ENCODE measurements at places on chromosomes 5 and 9.

DNA sequence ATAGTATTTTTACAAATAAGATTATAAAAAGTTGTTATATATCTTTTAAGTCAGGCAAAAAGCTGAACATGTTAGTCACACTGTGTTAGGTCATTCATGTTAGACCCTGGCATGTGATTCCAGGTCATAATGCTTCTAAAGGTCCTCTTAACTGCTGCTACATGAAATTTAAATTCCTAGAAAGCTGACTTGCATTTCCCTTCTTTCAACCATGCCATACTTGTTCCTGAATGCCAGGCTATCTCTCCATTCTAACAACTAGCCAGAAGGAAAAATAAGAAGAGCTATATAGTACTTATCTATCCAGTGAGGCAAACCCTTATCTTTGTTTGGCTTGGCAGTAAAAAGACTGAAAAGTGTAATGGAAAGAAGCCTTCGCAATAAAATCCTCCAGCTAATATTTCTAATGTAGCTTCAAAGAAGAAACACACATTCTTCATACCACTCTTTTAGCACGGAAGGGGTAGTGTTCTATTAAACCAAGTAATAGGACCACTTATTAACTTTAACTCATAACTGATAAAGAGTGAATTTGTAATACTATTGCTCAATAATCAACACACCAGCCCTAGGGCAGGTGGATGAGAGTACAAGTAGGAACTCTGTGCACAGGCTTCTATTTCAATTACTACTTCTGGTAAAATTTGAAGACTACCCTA is 310.2 kb downstream of the PDE4D start:
- no peak for DNase-seq

- DNase-seq: no peak
Measured at GRCh38 chr5:180391276-180391675, 38.1 kb upstream of the GFPT2 start.

DNA sequence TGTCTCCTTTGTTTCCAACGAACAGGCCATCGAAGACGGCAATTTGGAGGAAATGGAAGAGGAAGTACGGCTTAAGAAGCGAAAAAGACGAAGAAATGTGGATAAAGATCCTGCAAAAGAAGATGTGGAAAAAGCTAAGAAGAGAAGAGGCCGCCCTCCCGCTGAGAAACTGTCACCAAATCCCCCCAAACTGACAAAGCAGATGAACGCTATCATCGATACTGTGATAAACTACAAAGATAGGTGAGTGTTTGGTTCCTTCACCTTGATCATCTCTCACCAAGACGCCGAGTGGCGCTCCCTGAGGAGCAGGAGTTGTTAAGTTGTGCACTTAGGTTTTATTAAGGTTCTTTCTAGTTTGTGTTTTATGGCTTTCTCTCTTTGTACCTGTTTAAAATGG is 146.5 kb downstream of the SMARCA2 start:
- no peak for DNase-seq

DNA sequence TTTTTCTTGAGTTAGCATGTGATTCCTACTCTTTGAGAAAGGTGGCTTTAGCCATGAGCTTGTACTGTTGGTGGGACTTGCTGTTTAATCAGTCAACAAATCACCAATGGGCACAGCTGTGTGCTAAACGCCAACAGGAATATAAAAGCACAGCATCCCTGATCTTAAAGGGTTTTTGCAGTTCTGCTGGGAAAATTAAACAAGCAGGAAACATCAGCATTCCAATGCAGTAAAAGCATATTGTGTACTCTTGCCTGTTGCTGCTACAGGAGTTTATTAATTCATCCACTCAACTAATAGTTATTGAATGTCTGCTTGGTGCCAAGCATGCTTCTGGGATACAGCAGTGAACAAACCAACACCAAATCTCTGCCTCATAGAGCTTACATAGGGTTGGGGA is 27.4 kb upstream of the F2RL1 start:
- DNase-seq: no peak

GRCh38 chr5:43104057-43104456 is 16.7 kb upstream of the ZNF131 start:
- DNase-seq: no peak

GRCh38 chr9:73805853-73806458 is 654.3 kb downstream of the ANXA1 start:
- no peak for DNase-seq

DNA sequence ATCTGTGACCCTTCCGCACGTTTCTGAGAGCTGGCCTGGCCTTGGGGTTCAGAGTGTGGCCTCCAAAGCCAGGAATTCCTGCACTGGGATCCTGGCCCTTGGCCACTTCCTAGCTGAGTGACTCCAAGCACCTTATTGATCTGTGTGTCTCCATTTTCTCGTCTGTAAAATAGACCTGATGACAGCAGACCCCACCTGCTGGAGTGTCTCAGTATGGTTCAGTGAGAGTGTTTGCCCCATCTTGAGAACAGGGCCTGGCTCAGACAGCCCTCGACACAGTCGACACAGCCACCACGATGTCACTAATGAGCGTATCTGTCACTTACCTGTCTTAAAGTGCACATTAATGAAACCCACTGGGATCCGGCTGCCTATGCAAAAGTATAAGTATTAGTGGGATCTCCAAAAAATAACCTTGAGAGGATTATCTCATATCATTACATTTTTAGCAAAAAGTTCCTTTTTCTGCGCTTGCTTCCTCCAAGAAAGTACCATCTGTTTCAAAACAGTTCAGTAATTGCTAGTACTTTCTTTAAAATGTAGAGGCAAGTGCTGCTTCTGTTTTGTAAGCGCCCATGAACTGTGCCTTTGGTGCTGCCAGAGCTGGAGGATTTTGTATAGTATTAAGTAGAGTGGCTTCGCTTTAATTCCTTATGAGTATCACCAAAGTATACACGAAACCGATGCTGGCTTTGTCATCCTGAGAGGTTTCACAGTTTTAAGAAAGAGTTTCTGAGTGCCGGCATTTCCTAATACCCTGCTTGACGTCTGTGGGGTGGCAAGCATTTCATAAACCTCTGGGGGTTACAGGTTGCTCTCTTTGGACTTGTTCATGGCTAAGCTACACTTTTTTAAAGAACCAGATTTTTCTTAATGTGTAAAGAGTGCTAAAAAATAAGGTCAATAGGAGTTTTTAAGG is 31.7 kb downstream of the UBE2QL1 start:
- DNase-seq: no peak

GRCh38 chr9:125739436-125739835 is 7.7 kb upstream of the PBX3 start:
- no peak for DNase-seq

GRCh38 chr5:174549254-174549653 is 175.1 kb upstream of the MSX2 start:
- DNase-seq: no peak

DNA sequence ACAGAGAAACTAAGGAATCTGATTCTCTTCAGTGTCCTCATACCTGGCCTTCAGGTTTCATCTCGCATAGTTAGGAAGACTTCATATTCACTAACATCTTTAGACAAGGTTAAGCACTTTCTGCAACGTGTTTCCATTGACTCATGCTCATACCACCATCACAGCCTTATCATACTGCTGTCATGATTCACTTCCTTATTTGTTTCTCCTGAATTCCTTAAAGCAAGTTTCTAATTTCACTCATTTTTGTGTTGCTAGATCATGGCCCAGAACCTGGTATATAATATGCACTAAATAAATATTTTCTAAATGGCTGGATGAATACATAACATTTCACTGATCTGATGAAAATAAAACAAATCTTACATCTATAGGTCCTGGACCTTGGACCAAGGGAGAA is 472.9 kb downstream of the PRELID2 start:
- DNase-seq: no peak

DNA sequence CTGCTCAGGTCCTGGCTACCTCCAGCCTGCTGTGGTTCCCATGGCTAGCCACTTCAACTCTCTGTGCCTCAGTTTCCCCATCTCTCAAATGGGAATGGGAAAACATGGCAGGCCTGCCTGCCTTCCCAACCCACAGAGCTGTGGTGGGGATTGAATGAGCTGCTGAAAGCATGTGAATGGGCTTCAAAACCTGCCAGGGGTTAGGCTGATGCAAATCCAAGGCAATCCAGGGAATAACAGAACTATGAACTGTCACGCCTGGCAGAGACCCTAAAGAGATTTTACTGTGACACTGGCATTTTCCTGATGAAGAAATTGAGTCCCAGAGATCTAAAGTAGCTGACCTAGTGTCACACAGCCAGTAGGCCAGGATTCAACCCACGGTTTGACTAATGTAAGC is 29.9 kb upstream of the TCF7 start:
- DNase-seq: no peak

- no peak for DNase-seq
Measured at GRCh38 chr5:163106098-163106497, 331.3 kb upstream of the CCNG1 start.

- DNase-seq: no peak
Measured at GRCh38 chr9:137556069-137556838, 4.6 kb downstream of the MRPL41 start.

DNA sequence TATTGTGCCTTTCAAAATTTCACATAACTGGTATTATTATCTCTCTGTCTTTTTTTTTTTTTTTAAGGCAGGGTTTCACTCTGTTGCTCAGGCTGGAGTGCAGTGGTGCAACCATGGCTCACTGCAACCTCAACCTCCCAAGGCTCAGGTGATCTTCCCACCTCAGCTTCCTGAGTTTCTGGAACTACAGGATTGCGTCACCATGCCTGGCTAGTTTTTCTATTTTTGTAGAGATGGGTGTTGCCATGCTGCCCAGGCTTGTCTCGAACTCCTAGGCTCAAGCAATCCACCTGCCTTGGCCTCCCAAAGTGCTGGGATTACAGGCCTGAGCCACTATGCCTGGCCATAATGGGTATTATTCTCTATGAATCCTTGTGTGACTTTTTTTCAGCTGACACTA is 402.3 kb upstream of the SMARCA2 start:
- no peak for DNase-seq

GRCh38 chr9:18122171-18122570 is 351.8 kb upstream of the ADAMTSL1 start:
- no peak for DNase-seq

GRCh38 chr9:108087781-108088180 is 598.2 kb upstream of the KLF4 start:
- DNase-seq: no peak

DNA sequence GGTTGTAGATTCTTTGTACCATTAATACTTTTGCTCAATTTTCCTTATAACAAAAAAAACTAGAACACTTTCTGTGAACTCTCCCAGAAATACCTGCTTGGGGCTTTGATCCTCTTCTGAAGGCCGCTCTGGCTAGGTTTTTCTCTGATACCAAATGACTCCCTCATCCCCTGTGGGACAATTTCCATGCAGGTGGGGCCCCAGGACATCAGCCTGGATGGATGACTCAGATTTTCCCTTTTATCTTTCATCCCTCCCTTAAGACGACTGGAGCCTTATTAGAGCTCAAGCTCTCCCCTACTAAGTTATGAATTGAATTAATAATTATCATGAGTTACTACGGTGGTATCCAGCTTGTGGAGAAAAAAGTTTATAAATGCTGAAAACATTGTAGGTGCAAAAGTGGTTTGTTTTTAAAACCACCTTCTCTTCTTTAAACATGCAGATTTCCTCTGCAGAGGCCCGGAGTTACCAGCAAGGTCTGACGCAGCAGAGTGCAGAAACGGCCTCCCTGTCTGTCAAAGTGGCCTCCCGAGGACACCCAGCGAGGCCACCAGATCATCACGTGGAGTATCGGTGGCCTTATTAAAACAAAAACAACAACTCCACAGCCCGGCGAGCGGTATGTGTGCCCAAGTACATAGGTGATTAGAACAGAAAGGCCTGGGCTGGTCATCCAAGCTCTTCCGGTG is 50.8 kb upstream of the IRX4 start:
- no peak for DNase-seq

GRCh38 chr9:34558919-34559623 is 30.5 kb downstream of the CNTFR start:
- DNase-seq: no peak

DNA sequence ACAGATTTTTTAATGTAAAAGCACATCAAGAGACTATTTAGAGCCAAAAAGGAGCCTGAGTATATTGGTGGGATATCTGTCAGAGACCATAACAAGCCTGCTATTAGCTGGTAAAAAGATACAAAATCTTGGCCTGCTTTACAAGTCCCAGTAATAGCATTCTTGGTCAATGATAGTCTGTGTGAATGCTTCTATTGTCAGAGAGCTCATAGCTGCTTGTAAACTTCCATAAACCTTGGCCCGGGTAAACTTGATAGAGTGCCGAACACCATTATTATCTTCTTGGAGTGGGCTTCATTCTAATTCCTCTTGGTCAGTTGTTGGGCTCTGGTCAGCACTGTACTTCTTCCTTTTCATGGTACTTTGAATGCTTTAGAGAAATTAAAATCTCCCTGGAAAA is 64.0 kb downstream of the UBAP1 start:
- DNase-seq: no peak

- DNase-seq: no peak
Measured at GRCh38 chr9:76200315-76200714, 193.9 kb downstream of the RFK start.

DNA sequence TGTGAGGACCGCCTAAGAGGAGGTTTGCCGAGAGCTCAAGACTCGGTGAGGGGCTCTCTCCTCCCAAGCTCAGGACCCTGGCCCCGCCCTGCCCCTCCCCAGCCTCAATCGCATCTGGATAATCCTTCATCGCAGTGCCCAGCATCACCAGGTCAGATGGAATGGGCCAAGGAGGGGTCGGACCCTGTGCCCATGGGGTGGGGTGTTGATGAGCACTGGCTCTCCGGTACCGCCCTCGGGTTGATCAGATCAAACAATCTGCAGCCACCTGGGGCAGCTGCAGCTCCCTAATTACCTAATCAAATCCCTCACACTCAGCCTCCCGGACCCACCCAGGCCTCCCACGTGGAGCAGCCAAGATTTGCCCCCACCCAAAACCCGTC is 24.4 kb upstream of the TDRD7 start:
- DNase-seq: no peak

DNA sequence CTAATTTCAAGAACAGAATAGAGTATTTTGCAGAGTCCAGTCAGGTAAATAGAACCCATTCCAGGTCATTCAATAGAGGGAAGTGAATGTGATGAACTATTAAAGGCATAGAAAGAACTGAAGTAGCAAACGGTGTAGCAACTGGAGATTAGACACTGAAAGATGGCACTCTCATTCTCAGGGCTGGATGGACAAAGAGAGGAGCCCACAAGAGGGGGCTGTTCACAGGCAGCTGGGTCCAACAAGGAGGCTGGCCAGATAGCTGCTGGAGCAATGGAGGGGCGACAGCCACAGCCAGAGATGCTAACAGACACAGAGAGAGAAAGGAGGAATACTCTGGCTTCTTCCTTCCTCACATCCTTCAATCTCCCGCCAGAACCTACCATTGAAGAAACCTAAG is 93.1 kb upstream of the SMARCA2 start:
- no peak for DNase-seq

DNA sequence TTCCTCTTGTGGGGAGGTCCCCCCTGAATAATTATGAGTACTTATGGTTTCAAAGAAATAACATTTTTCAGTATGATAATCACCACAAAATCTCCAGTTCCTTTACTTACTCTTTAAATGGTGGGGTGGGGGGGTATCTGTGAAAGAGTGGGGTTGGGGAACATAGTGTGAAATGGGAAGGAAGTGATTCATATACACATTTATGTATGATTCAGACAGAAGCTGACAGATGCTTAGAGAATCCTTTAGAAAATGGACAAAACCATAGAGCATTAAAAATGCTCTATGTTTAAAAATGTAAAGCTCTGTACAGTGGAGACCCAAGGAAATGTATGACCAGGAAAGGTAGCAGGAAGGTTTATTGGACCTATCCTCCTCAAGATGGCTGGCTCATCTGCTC is 267.5 kb upstream of the GRIA1 start:
- DNase-seq: no peak

- no peak for DNase-seq
Measured at GRCh38 chr9:137421838-137422603, 941 bp downstream of the EXD3 start.
